Hematopoietic multipotent progenitor cell treated with erythropoietin and hydrocortisone succinate and interleukin-3 and kit ligand, for 15 days (in vitro differentiated cells): ENCODE measurements at places on chromosomes 12 and 14.

DNA sequence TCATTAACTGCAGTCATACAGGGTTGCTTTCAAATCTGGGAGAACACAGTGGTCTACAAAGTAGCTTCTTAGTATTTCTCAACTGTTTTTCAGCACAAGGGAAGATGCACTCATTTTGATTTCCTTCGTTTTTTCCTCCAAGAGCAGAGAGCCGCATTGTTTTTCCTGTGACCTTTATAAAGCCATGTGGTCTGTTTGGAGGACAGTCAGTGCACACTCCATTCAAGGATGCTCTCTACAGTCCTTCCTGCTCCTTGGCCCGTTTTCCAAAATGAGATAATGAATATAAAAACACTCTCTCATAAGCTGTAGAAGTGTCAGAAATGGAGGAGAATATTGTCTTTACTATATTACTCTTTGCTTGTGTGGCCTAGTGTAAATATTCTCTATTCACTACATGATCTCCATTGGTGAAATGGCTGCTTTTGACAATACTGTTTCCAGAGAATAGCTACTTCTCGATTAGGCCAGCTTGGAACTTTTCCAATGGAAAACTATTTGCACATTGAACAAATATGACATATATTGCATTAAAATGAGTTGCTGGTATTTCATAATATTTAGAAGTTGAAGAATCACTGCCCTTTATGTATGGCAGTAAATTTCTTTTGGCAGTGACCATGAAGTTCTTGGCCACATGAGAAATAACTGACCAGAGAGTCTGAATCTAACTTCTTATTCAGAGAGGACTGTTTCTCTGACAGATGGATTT is 393.1 kb upstream of the RGS6 start:
- no peak for DNase-seq

GRCh38 chr14:71220462-71220861 is 313.2 kb downstream of the PCNX1 start:
- DNase-seq, result no peak

- no peak for DNase-seq
Measured at GRCh38 chr12:50614167-50614759, 109.5 kb downstream of the DIP2B start.

GRCh38 chr14:24659916-24660570 is 26.1 kb upstream of the GZMB start:
- no peak for DNase-seq

DNA sequence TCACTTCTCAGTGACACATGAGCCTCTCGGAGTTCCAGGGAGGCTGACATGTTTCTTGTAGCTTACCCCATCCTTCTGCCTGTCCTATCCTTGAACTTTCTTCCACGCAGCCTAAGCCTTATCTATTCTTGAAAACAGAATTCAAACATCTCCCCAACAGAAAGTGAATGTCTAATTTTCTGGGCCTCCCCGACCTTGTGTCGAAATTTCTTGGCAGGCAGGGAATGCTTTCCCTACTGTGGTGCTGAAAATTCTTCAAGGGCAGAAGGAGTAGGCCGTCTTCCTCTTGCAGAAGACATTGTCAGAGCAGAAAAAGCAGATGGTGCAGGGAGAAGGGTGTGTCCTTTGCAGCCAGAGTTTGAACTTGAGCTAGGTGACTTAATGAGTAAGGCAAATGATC is 63.0 kb upstream of the TCL1B start:
- DNase-seq, result no peak

- DNase-seq, result no peak
Measured at GRCh38 chr12:130713581-130713991, 2.5 kb downstream of the RIMBP2 start.

- DNase-seq, result no peak
Measured at GRCh38 chr12:115323223-115323905, 639.4 kb upstream of the TBX3 start.

GRCh38 chr12:93376436-93377251 is 1.1 kb upstream of the NUDT4 start:
- peak; percentile 72 for DNase-seq

GRCh38 chr12:1702713-1703112 is 11.8 kb downstream of the ADIPOR2 start:
- DNase-seq, result no peak
